ENCODE measurements at places on chromosomes 12 and 14. TPM values are rescaled to one million over a fixed set of nuclear protein-coding genes. Genes with fewer than 3 reads are reported as not detected.

- H3K27ac ChIP-seq: peak overlapping the region; percentile 99
- no peaks in the 10 kb centered on the region for H3K27me3 ChIP-seq
- H3K4me3 ChIP-seq: peak overlapping the region; percentile 85
- DNase-seq: peak; percentile 88
Observed at GRCh38 chr14:22872033-22872832, 693 bp downstream of the LRP10 start.

DNA sequence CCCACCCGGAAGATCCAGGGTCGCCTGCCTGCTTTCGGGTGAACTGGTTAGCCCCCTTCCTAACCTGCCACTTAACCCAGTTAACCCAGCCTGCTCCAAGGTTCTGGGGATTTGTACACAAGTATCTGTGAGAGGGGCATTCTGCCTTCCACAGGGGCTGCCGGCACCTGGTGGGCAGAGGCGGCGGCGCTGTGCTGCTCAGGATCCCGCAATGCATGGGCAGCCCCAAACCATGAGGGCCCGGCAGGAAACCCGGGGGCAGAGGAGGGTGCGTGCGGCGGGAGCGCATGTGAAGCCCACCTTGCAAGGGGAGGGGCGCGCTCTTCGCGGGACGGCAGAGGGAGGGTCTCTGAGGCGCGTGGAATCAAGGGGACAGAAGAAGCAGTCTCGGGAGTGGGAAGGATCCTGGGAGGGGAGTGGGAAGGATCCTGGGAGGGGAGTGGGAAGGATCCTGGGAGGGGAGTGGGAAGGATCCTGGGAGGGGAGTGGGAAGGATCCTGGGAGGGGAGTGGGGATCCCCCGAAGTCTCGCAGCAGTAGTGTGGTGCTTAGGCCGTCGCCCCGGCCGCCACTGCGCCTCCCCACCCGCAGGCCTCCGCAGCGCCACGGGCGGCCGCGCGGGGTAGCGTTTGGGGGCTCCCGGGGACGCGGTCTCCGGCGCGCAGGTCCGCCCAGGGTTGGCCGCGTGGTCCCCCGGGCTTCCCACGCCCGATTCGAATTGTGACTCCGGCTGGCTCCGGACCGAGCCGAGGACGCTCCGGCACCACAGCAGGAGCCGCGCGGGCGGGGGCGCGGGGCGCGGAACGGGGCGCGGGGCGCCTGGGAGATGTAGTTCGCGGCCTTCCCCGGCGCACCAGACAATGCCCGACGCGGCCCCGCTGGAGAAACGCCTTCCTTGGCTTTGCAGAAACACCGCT, 4.9 kb upstream of the MTA1 start:
- peaks cover 29% of the 10 kb centered on the region for H3K4me1 ChIP-seq
- H3K36me3 ChIP-seq: no peaks in the 10 kb centered on the region
- peak; percentile 95 for DNase-seq
- peak overlapping the region; percentile 61 for H3K4me3 ChIP-seq
- peaks cover 5% of the 10 kb centered on the region for H3K27me3 ChIP-seq

- H3K27me3 ChIP-seq: no peaks in the 10 kb centered on the region
- no peak overlapping the region for H3K4me3 ChIP-seq
- H3K27ac ChIP-seq: no peak overlapping the region
- no peaks in the 10 kb centered on the region for H3K4me1 ChIP-seq
- DNase-seq: no peak
Observed at GRCh38 chr14:83558946-83559345, 1971.0 kb upstream of the FLRT2 start.

GRCh38 chr12:130832561-130833209, 6.4 kb downstream of the STX2 start:
- peaks cover 16% of the 10 kb centered on the region for H3K4me1 ChIP-seq
- no peaks in the 10 kb centered on the region for H3K36me3 ChIP-seq
- H3K4me3 ChIP-seq: no peak overlapping the region
- H3K27me3 ChIP-seq: no peaks in the 10 kb centered on the region
- DNase-seq: no peak

Gene HELB
- 16.4 TPM for total RNA-seq

GRCh38 chr12:26798023-26798422, 35.0 kb downstream of the ITPR2 start:
- H3K27me3 ChIP-seq: no peaks in the 10 kb centered on the region
- no peak for DNase-seq
- H3K27ac ChIP-seq: no peak overlapping the region
- H3K4me1 ChIP-seq: peaks cover 8% of the 10 kb centered on the region

Gene ZFHX2
- 3.7 TPM for total RNA-seq

DNA sequence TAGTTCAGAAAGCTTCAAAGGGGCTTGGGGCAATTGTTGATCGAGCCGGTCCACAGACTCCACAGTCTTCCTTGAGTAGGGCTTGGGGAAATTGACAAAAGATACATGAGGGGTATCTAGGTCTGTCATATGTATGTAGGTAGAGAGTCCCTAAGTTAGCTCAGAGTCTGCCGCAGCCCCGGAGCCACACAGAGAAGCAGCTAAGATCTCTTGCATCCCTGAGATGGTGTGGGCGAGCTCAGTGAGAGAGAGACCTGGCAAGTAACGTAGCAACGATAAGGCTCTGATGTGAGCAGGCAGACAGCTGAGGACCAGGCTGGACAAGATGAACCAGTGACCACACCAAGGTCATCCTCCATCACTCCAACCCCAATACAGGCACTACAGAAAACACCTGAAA, 297.6 kb downstream of the TMEM132D start:
- H3K36me3 ChIP-seq: no peaks in the 10 kb centered on the region
- H3K4me3 ChIP-seq: no peak overlapping the region
- no peak for DNase-seq
- no peak overlapping the region for H3K27ac ChIP-seq
- H3K4me1 ChIP-seq: no peaks in the 10 kb centered on the region

DNA sequence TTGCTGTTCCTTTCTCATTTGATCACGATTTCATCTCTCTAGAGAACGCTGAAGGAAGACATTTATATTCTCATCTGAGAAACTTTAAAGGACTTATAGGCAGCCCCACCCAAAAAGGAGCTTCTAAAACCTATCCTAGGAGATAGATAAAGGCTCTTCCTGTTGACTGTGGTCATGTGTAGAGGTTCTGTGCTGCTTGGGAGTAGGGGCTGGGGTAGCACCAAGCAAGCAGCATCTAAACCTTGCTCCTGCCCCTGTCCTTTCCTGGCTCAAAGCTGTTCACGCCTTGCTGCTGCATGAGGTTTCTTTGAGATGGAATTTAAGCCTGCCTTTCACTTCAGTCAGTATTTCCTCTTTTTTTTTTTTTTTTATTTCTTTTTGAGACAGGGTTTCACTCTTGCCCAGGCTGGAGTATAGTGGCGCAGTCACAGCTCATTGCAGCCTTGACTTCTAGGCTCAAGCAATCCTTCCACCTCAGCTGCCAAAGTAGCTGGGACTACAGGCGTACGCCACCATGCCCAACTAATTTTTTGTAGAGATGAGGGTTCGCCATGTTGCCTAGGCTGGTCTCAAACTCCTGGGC, 41.4 kb downstream of the RAB35 start:
- H3K27me3 ChIP-seq: no peaks in the 10 kb centered on the region
- H3K4me3 ChIP-seq: no peak overlapping the region
- H3K4me1 ChIP-seq: no peaks in the 10 kb centered on the region
- no peak overlapping the region for H3K27ac ChIP-seq

Gene PRH2
- 0.63 TPM for total RNA-seq

- peaks cover 48% of the 10 kb centered on the region for H3K4me1 ChIP-seq
- no peak overlapping the region for H3K27ac ChIP-seq
- H3K27me3 ChIP-seq: no peaks in the 10 kb centered on the region
- H3K4me3 ChIP-seq: no peak overlapping the region
- no peak for DNase-seq
Observed at GRCh38 chr14:22843123-22843925, 6.9 kb downstream of the MMP14 start.

DNA sequence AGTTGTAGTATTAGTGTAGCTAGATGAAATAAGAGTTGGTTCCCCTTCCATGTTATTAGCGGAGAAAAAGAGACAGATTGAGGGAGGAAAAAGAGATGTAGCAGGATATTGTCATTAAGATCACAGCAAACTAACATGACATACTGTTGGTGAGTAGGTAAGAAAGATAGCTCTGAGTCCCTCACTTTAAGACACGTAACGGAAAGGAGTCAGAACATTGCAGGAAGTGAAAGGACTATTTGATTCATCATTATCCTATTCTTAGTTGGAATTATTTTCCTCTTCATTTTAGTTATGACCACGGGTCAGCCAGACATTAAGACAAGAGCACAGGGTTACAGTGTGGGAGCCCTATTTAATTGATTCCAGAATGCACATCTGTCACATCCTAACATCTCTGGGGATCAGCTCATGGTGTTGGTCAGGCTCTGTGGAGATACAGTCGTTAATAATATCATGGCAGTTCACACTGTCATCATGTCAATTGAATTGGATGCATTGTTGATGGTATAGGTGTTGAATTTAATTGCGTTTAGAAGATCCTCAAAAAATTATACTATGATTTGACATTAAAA, 55.0 kb downstream of the TMX1 start:
- H3K27ac ChIP-seq: no peak overlapping the region
- no peak overlapping the region for H3K4me3 ChIP-seq
- H3K27me3 ChIP-seq: no peaks in the 10 kb centered on the region
- H3K4me1 ChIP-seq: no peaks in the 10 kb centered on the region
- no peak for DNase-seq

DNA sequence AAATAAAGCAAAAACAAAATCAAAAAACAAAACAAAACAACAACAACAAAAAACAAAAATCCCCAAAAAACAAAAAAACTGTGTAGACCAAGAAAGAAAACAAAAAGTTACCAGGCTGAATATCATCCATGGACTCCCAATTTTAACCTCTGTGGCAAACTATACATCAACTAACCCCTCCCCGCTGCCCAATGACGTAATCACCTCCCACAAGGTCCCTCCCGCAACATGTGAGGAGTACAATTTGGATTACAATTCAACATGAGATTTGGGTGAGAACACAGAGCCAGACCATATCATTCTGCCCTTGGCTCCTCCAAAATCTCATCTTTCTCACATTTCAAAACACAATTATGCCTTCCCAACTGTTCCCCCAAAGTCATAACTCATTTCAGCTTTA, 179.8 kb downstream of the DERA start:
- no peak for DNase-seq
- H3K4me3 ChIP-seq: no peak overlapping the region
- no peaks in the 10 kb centered on the region for H3K27me3 ChIP-seq
- H3K4me1 ChIP-seq: no peaks in the 10 kb centered on the region
- no peaks in the 10 kb centered on the region for H3K36me3 ChIP-seq

Gene ADAM21
- not detected for total RNA-seq

- DNase-seq: no peak
- no peak overlapping the region for H3K27ac ChIP-seq
- no peak overlapping the region for H3K4me3 ChIP-seq
- no peaks in the 10 kb centered on the region for H3K27me3 ChIP-seq
- H3K4me1 ChIP-seq: peaks cover 13% of the 10 kb centered on the region
- H3K36me3 ChIP-seq: no peaks in the 10 kb centered on the region
Observed at GRCh38 chr14:52738409-52738808, 8.4 kb downstream of the STYX start.

Gene BCL2L2
- 48.5 TPM for total RNA-seq

Gene PDE3A
- 3.3 TPM for total RNA-seq

GRCh38 chr14:54567639-54568561, 972 bp downstream of the SAMD4A start:
- DNase-seq: peak; percentile 90
- no peaks in the 10 kb centered on the region for H3K36me3 ChIP-seq
- no peaks in the 10 kb centered on the region for H3K27me3 ChIP-seq

GRCh38 chr14:80491650-80492049, 280.3 kb upstream of the DIO2 start:
- H3K4me1 ChIP-seq: no peaks in the 10 kb centered on the region
- H3K27ac ChIP-seq: no peak overlapping the region
- H3K4me3 ChIP-seq: no peak overlapping the region
- H3K27me3 ChIP-seq: no peaks in the 10 kb centered on the region

- H3K27ac ChIP-seq: no peak overlapping the region
- H3K4me3 ChIP-seq: no peak overlapping the region
- H3K36me3 ChIP-seq: no peaks in the 10 kb centered on the region
- no peaks in the 10 kb centered on the region for H3K27me3 ChIP-seq
- DNase-seq: no peak
Observed at GRCh38 chr12:1533602-1534304, 60.6 kb downstream of the FBXL14 start.

Measured in upper lobe of left lung (tissue), 6 donors.